ENCODE measurements at places on chromosomes 5 and 9. TPM values are rescaled to one million over a fixed set of nuclear protein-coding genes. Genes with fewer than 3 reads are reported as not detected.

The SLCO6A1 gene
- total RNA-seq: not detected

DNA sequence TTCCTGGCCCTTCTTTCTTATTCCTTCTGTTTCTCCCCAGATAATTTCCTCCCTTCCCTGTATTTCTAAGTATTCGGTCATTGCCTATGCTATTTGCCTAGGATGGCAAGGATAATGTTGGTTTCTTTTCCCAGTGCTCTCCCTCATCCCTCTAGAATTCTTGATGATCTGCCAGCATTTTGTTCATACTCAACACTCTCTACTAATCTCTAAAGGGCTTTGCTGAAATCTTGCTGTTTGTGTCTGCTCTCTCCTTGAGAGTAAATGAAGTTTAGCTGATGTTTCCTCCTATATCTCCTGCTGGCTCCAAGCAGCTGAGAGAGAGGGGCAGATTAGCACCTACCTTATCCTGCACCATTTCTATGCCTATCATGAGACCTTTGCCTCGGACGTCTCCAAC, 38.1 kb downstream of the AGXT2 start:
- no peak for DNase-seq

The ANKRD31 gene
- not detected for total RNA-seq

GRCh38 chr5:41748631-41749030, 121.6 kb downstream of the OXCT1 start:
- no peak for DNase-seq

The NIM1K gene
- not detected for total RNA-seq

- no peak for DNase-seq
Measured at GRCh38 chr5:170269579-170269978, 28.0 kb downstream of the LCP2 start.

GRCh38 chr9:28207657-28208056, 634.4 kb upstream of the C9orf72 start:
- no peak for DNase-seq

Data from Peyer's patch (tissue), 4 donors.